ENCODE measurements at places on chromosomes 5 and 9.

- no peak for DNase-seq
These were observed 129.0 kb upstream of the ALDH1B1 start for GRCh38 chr9:38263532-38263931.

GRCh38 chr5:179786861-179787260, 6.9 kb upstream of the LTC4S start:
- no peak for DNase-seq

- DNase-seq, result no peak
These were observed 159.4 kb downstream of the KDM4C start for GRCh38 chr9:6917162-6917561.

DNA sequence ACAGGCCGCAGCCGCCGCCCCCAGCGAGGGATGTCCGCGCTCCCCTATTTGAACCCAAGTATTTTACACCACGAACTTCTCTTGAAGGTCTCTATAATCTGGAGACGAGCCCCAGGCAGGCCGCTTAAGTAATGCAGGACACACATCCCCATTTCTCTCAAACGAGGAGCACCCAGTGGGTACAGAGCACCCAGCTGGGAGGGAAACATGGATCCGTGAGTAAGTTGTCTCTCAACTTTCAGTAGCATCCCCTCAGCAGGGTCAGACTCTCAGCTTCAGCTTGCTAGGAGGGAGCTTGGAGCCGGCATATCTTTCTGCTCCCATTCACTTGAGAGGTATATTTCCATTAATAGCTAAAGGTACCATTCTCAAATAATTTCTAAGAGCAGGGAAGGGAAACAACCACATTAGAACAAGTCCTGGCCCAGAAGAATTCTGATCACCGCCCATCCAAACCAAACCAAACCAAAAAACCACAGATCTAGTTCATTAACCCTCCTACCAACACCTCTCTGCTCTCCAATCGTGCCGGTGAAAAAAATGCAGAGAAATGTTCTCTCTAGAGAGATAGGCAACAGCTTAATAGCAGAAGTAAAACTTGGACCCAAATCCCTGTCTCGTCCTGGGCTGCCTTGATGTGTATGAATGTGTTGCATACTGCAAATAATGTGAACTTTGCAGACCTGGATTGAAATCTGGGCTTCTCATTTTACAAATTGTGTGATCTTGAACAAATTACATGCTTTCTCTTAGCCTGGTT, 910 bp downstream of the TDRD7 start:
- DNase-seq, result no peak

DNA sequence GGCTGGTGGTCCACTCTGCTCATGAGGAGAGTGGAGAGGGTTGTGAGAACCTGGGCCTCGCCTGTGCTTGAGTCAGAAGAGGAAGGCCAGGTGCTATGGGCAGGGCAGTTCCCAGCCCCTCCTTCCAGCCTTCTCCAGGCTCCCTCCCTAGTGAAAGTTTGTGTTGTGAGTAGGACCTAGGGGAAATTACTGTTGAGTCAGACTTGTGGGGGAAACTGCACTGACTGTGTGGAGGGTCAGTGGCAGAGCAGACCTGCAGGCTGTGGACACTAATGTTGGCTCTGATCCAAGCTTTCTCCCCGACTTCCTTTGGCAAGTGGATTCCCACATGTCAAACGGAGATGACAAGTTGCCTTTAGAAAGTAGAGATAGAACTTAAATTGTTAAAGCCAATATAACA, 102.6 kb downstream of the ARHGAP26 start:
- DNase-seq, result no peak

- no peak for DNase-seq
These were observed 47.7 kb downstream of the SH3TC2 start for GRCh38 chr5:149015126-149015525.

GRCh38 chr9:106883626-106884190, 20.7 kb downstream of the ZNF462 start:
- DNase-seq, result no peak

Measured in effector memory CD4-positive, alpha-beta T cell (primary cell).